Effector CD4-positive, alpha-beta T cell (primary cell): ENCODE measurements at places on chromosomes 6 and 20.

DNA sequence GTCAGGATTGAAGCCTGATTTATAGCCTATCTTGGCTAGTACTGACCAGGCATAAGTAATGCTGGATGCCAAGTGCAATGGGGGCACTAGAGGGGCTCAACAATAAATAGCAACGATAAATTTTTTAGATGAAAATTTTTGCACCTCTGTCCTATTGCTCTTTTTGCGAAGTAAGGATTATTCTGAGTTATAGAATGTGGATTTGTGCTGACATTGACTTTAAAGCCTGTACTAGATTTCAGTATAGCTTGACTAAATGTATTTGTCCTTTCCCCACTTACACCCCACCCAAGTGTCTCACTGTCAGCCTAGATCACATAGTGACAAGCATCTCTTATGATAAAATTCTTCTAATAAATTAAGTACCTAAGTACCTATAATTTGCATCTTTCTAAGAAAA lies 757.0 kb downstream of the GRIK2 start:
- DNase-seq, result no peak

DNA sequence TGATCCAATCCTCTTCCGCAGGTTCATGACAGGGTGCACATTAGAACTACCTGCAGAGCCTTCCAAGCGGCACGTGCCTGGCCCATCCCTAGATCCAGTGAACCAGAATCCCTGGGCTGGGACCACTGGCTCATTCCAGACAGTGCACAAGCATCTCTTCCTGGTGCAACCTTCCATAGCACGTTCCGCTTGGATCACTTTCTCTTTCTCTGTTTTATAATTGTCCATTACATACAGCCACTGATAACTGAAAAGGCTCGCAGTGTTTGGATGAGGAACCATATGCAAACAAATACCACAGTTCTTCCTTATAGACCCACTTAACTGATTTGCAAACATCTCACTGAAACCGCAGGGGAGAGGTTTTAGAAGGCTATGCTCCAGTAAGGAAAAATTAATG lies 59.6 kb upstream of the DDR1 start:
- no peak for DNase-seq

- DNase-seq, result no peak
Observed at GRCh38 chr6:119610265-119610664, 260.7 kb upstream of the MAN1A1 start.

GRCh38 chr20:57432862-57433491 lies 41.8 kb downstream of the RBM38 start:
- peak; percentile 45 for DNase-seq

DNA sequence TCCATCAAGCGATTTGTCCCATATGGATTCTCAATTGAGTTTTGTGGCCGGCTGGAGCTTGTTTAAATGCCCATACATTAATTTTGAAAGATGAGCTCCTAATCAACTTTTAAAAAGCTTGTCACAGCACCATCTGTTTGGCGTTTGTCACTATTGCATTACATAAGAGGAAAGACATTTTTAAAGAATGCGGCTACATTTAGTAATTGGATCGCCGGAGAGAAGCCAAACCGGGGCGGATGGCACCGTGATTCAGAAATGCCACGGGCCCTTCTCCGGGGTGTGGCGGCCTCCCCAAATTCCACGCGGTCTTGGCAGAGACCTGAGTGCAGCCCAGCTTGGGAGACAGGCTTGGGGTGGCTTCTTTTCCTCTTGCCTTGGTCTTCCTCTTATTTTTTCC lies 67.7 kb upstream of the ZNFX1 start:
- DNase-seq, result no peak

- DNase-seq, result no peak
Observed at GRCh38 chr20:16244892-16245291, 328.4 kb downstream of the KIF16B start.

GRCh38 chr20:10675450-10675848 lies 1.6 kb upstream of the JAG1 start:
- no peak for DNase-seq

DNA sequence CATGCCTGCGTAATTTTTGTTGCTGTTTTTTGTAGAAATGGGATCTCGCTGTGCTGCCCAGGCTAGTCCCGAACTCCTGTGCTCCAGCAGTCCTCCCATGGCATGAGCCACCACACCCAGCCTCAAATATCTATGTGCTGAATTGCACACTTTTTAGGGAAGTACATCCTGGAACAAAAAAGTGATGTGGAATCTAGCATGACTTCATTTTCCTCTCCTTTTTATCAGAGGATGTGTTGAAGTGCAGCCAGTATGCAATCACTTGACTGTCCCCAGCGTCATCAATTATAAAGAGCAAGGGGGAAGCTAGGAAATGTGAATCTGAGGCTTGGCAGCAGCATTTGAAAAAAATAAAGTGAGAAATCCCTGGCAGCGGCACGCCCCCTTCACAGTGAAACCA lies 6.4 kb upstream of the EXOC2 start:
- DNase-seq, result no peak

DNA sequence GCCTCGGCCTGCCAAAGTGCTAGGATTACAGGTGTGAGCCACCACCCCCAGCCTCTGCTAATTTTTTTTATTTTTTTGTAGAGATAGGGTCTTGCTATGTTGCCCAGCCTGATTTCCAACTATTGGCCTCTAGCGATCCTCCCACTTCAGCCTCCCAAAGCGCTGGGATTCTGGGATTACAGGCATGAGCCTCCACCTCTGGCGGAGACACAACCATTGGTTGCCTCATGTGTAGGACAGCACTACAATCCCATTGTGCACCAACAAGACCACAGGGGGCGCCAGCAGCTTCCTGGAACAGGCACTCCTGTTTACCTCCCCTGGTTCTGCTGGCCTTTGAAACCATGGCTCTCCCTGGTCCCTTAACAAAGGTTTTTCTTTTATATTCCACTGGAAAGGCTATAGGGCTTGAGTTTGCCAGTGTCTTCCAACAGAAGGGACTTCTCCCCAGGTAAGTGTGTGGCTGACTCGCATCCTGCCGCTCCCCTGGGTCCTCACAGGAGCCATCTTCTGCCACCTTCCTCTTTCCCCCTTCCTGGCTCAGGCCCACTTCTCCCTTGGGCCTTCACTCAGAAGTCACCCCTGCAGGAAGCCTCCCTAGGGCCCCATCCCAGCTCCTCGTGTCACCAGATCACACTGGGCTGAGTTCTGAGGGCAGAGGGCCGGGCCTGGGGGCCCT lies 39.2 kb upstream of the TLDC2 start:
- no peak for DNase-seq

- no peak for DNase-seq
Observed at GRCh38 chr6:5028921-5029320, 25.1 kb upstream of the RPP40 start.

GRCh38 chr6:12605888-12606345 lies 110.7 kb upstream of the PHACTR1 start:
- DNase-seq, result no peak

GRCh38 chr6:135990439-135990838 lies 138.9 kb downstream of the PDE7B start:
- DNase-seq, result no peak
